Osteoblast (primary cell): ENCODE measurements at places on chromosomes 2 and 18. TPM values are rescaled to one million over a fixed set of nuclear protein-coding genes. Genes with fewer than 3 reads are reported as not detected.

Gene PRSS56
- total RNA-seq = not detected in 2 replicates

Gene PTPN4
- 19.5 and 24.8 TPM in 2 replicates for total RNA-seq

Gene SGPP2
- total RNA-seq = not detected in 2 replicates

Gene MYOM1
- 1.5 and 1.8 TPM in 2 replicates for total RNA-seq

Gene DLX1
- 1.8 and 2.4 TPM in 2 replicates for total RNA-seq

Gene EFR3B
- 0.72 and 0.88 TPM in 2 replicates for total RNA-seq

Gene LRRTM1
- 0.29 TPM in 1 of 2 replicates, not detected in the other for total RNA-seq

Gene ABCA12
- total RNA-seq = under 0.01 TPM in 2 replicates

Gene DNAJC5G
- not detected in 2 replicates for total RNA-seq

Gene DNER
- total RNA-seq = 0.36 and 1.2 TPM in 2 replicates

Gene CKAP2L
- total RNA-seq = 1.1 and 1.5 TPM in 2 replicates

Gene CEBPZOS
- 20.6 and 21.4 TPM in 2 replicates for total RNA-seq

Gene CARF
- 11.9 and 13.8 TPM in 2 replicates for total RNA-seq

Gene RFTN2
- 14.5 and 18.6 TPM in 2 replicates for total RNA-seq

Gene PID1
- 9.8 and 11.8 TPM in 2 replicates for total RNA-seq

Gene OLA1
- total RNA-seq = 79.3 and 96.1 TPM in 2 replicates

Gene EML6
- total RNA-seq = 0.29 and 1.1 TPM in 2 replicates

Gene CPO
- total RNA-seq = not detected in 2 replicates

Gene MRPL19
- 35.8 and 40.7 TPM in 2 replicates for total RNA-seq

Gene APOB
- total RNA-seq = under 0.01 TPM in 2 replicates

Gene FZD7
- total RNA-seq = 64.8 and 73.8 TPM in 2 replicates

Gene NCKAP5
- 1.8 TPM in 2 replicates for total RNA-seq

Gene REG1B
- total RNA-seq = not detected in 2 replicates

Gene GALNT13
- total RNA-seq = under 0.01 and 0.36 TPM in 2 replicates

Gene RAPGEF4
- total RNA-seq = 0.36 and 0.59 TPM in 2 replicates

Gene ECEL1
- not detected in 2 replicates for total RNA-seq

Gene SIX3
- not detected in 2 replicates for total RNA-seq

Gene KLHL14
- not detected in 2 replicates for total RNA-seq

Gene RAD51AP2
- not detected in 2 replicates for total RNA-seq

Gene CABYR
- 3.8 and 4.0 TPM in 2 replicates for total RNA-seq

Gene MBD5
- 22.4 and 29.8 TPM in 2 replicates for total RNA-seq

Gene CROCC2
- under 0.01 TPM in 2 replicates for total RNA-seq

Gene GCG
- total RNA-seq = not detected in 2 replicates

Gene LBH
- 270 and 272 TPM in 2 replicates for total RNA-seq

Gene PLCD4
- 2.5 and 4.4 TPM in 2 replicates for total RNA-seq

Gene TWSG1
- 88.7 and 101 TPM in 2 replicates for total RNA-seq

Gene MYL1
- total RNA-seq = not detected in 2 replicates

Gene MOGAT1
- not detected in 2 replicates for total RNA-seq

Gene UNC80
- not detected in 2 replicates for total RNA-seq

Gene SP5
- not detected in 2 replicates for total RNA-seq

Gene BCL11A
- 0.29 and 1.4 TPM in 2 replicates for total RNA-seq

Gene HOXD10
- not detected in 2 replicates for total RNA-seq

Gene GAL3ST2
- total RNA-seq = 0.29 and 0.36 TPM in 2 replicates

Gene TMEM198
- total RNA-seq = 1.1 and 1.5 TPM in 2 replicates

Gene KIF5C
- 0.29 and 0.36 TPM in 2 replicates for total RNA-seq

Gene ZNF804A
- under 0.01 TPM in 1 of 2 replicates, not detected in the other for total RNA-seq

Gene ADCY3
- 47.4 and 52.2 TPM in 2 replicates for total RNA-seq

Gene CASP10
- 3.3 and 4.4 TPM in 2 replicates for total RNA-seq
